Esophagus muscularis mucosa (tissue), 4 donors: ENCODE measurements at places on chromosomes 12 and 14. TPM values are rescaled to one million over a fixed set of nuclear protein-coding genes. Genes with fewer than 3 reads are reported as not detected.
A peak's percentile ranks its signal among the peaks of the same experiment; 100 is the strongest.

GRCh38 chr14:79298373-79298772 lies 912.9 kb downstream of the DIO2 start:
- peaks cover 61% of the 10 kb centered on the region for H3K4me1 ChIP-seq
- H3K36me3 ChIP-seq: no peaks in the 10 kb centered on the region
- no peak overlapping the region for H3K27ac ChIP-seq
- DNase-seq: no peak

DNA sequence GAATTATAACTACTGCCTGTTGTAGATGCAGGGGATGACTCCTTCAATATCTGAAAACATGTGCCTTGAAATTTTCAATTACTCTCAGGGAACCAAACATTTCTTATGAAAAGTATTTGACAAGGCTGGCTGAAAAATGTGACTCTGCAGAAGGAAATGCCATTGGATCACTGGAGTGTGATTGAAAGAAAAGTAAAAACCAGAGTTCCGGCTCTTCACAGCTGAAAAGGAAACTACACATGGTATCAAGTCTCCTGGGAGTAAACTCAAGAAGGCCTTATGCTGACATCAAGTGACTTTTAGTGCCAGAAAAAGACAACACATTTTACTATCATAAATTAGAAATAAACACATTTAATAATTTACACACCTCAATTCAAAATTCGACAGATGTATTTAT lies 693.0 kb downstream of the LRFN5 start:
- no peaks in the 10 kb centered on the region for H3K4me1 ChIP-seq
- no peaks in the 10 kb centered on the region for H3K36me3 ChIP-seq
- no peak overlapping the region for H3K4me3 ChIP-seq
- no peaks in the 10 kb centered on the region for H3K27me3 ChIP-seq
- no peak overlapping the region for H3K27ac ChIP-seq
- no peak for DNase-seq

DNA sequence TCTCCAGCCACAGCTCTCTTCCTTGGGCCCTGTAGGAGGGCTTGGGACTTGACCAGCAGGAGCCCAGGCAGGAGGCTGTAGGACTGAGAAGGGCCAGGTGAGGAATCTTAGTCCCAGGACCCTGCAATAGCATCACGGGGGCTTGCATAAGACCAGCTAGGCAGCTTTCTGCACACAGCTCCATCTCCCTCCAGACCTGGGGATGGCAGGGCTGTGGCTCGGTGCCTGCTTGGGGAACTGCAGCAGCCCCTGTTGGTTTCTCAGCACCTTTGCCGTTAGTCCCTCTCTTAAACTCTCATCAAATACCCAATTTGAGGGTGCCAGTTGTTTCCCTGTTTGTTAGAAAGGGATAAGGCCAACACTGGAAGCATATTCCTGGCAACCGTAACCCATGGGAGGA lies 14.3 kb downstream of the DIO3 start:
- H3K27me3 ChIP-seq: peaks cover 4% of the 10 kb centered on the region
- DNase-seq: no peak
- H3K4me3 ChIP-seq: no peak overlapping the region
- no peaks in the 10 kb centered on the region for H3K4me1 ChIP-seq
- no peak overlapping the region for H3K27ac ChIP-seq

DNA sequence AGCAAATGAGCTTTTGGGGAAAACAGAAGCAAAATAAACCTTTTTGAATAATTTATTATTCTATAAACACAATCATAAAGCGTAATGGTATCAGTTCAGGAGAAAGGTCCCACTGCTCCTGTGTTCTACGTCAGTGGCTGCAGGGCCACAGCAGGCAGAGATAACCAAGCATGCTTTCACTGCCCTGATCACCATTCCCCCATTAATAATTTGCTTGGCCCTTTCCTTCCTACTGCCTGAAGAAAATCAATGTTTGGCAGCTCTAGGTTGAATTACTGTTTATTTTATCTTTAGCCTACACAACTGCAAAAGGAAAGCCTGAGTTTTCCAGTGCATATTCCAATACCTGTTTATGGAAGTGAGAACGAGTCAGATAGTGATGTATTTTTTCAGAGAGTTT lies 369.9 kb downstream of the DIO2 start:
- no peak for DNase-seq
- no peaks in the 10 kb centered on the region for H3K27me3 ChIP-seq
- no peak overlapping the region for H3K4me3 ChIP-seq
- H3K36me3 ChIP-seq: no peaks in the 10 kb centered on the region
- no peak overlapping the region for H3K27ac ChIP-seq

- DNase-seq: peak; percentile 77
- peaks cover 30% of the 10 kb centered on the region for H3K4me1 ChIP-seq
- H3K4me3 ChIP-seq: no peak overlapping the region
- no peaks in the 10 kb centered on the region for H3K36me3 ChIP-seq
- peaks cover 88% of the 10 kb centered on the region for H3K27me3 ChIP-seq
- no peak overlapping the region for H3K27ac ChIP-seq
Observed at GRCh38 chr14:36522347-36522971, 2.4 kb upstream of the NKX2-1 start.

GRCh38 chr12:126432780-126433179 lies 1367.5 kb downstream of the AACS start:
- no peaks in the 10 kb centered on the region for H3K4me1 ChIP-seq
- H3K27me3 ChIP-seq: no peaks in the 10 kb centered on the region
- H3K4me3 ChIP-seq: no peak overlapping the region
- H3K36me3 ChIP-seq: no peaks in the 10 kb centered on the region

GRCh38 chr12:103505371-103506236 lies 9.8 kb upstream of the C12orf42 start:
- H3K27me3 ChIP-seq: no peaks in the 10 kb centered on the region
- no peak overlapping the region for H3K4me3 ChIP-seq
- H3K36me3 ChIP-seq: no peaks in the 10 kb centered on the region
- no peaks in the 10 kb centered on the region for H3K4me1 ChIP-seq
- H3K27ac ChIP-seq: no peak overlapping the region

DNA sequence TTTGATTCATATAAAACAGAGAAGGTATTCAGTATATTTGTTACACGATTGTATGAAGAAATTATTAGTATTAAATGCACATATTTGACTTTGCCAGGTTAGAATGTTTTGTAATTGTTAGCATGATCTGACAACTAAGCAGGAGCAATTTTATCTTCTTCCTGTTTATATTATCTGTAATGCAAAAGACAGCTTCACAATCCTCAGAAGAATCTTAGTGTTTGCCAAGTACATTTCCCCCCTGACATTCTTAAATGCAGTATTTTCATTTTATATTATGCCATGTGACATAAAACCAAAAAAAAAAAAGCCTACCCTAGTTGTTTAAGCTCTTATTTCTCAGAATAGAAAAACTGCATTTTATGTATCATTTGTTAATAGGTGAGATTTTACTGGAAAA lies 469.4 kb downstream of the FOXG1 start:
- H3K27me3 ChIP-seq: no peaks in the 10 kb centered on the region
- H3K36me3 ChIP-seq: no peaks in the 10 kb centered on the region
- no peak for DNase-seq
- no peak overlapping the region for H3K4me3 ChIP-seq
- H3K4me1 ChIP-seq: no peaks in the 10 kb centered on the region
- H3K27ac ChIP-seq: no peak overlapping the region

- H3K27me3 ChIP-seq: peaks cover 52% of the 10 kb centered on the region
- no peak for DNase-seq
- peaks cover 53% of the 10 kb centered on the region for H3K4me1 ChIP-seq
Observed at GRCh38 chr12:57243521-57244311, 7.3 kb downstream of the STAC3 start.

GRCh38 chr14:104161602-104162367 lies 23.4 kb downstream of the KIF26A start:
- H3K36me3 ChIP-seq: peaks cover 11% of the 10 kb centered on the region
- no peak overlapping the region for H3K4me3 ChIP-seq
- no peaks in the 10 kb centered on the region for H3K4me1 ChIP-seq
- no peak for DNase-seq
- no peaks in the 10 kb centered on the region for H3K27me3 ChIP-seq

DNA sequence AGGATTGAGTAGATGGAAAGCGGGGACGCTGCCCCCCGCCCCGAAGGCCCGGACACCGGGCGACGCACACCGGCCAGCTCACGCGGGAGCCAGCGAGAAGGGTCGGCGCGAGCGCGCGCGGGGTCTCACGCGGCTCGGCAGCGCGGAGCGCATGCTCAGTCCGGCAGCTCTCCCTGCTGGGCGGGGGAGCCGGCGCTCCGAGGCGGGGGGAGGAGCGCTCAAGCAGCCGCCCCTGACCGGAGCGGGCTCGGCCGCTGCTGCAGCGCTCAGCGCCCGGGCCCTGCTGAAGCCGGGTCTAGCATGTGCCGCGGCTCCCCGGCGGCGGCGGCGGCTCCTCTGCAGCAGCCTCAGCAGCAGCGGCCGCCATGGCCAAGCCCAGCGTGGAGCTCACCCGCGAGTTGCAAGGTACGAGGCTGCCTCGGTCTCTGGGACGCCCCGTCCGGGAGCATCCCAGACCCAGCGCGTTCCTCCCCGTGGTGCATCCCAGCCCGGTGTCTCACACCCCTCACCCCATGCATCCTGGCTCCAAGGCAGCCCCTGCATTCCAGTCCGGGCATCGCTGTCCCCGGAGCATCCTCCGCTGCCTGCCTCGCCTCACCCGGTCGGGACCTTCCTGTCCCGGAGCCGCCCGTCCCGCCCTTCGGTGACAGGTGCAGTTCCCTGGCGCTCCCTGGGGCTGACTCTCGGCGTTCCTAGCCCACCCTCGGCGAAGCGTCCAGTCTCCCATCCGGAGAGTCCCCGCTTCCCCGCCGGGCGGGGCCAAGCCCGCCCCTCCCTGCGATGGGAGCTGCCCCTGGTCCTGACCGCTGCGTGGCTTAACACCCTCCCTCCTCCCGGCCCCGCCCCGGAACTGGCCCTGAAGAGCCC lies at the start of gene CARMIL3:
Gene CARMIL3 (plus strand): TSS at position 221 of the 867 bp plus-strand sequence. CDS start 145 bp downstream, at position 366.
- DNase-seq: no peak
- peak within 1 kb of the TSS; percentile 59 for H3K4me3 ChIP-seq
- H3K27me3 ChIP-seq: no peaks in the 10 kb centered on the region
- H3K27ac ChIP-seq: peak within 1 kb of the TSS; percentile 66
- peaks cover 18% of the 10 kb centered on the region for H3K4me1 ChIP-seq

- H3K27me3 ChIP-seq: no peaks in the 10 kb centered on the region
- peaks cover 9% of the 10 kb centered on the region for H3K4me1 ChIP-seq
- H3K36me3 ChIP-seq: no peaks in the 10 kb centered on the region
- no peak overlapping the region for H3K4me3 ChIP-seq
- no peak overlapping the region for H3K27ac ChIP-seq
- no peak for DNase-seq
Observed at GRCh38 chr14:51081209-51081608, 13.7 kb downstream of the TRIM9 start.

DNA sequence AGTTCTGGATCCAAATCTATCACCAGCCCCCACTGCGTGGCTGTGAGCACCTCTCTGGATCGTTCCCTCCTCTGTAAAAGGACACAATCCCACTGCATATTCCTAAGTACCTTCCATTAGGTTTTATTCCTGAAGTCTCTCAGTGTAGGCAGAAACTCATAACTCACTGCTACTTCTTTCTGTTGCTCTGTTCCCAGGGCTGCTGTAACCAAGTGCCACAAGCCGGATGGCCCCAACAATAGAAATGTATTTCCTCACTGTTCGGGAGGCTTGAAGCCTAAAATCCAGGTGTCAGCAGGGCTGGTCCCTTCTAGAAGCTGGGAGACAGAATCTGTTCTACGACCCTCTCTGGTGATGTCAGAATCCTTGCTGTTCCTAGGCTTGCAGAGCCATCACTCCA lies 24.9 kb downstream of the FOXN3 start:
- no peaks in the 10 kb centered on the region for H3K27me3 ChIP-seq
- H3K36me3 ChIP-seq: no peaks in the 10 kb centered on the region
- no peak for DNase-seq
- H3K27ac ChIP-seq: peak overlapping the region; percentile 61
- H3K4me1 ChIP-seq: peaks cover 87% of the 10 kb centered on the region

DNA sequence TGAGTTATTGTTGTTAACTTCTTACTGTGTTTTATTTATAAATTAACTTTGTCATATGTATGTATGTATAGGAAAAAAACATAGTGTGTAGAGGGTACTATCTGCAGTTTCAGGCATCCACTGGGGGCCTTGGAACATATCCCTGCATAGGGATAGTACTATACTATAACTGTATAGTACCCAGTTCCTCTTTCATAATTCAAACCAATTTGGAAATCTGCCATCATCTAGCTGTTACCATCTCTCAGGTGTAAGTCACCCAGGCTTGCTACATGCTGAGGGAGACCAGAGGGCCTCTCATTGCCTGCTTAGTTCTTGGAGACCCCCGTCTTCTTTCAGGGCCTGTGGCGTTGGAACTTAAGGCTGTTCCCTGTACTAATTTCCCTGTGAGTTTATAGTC lies 12.9 kb upstream of the DCD start:
- H3K4me3 ChIP-seq: no peak overlapping the region
- no peaks in the 10 kb centered on the region for H3K27me3 ChIP-seq
- no peaks in the 10 kb centered on the region for H3K4me1 ChIP-seq
- no peak for DNase-seq
- H3K27ac ChIP-seq: no peak overlapping the region
- H3K36me3 ChIP-seq: no peaks in the 10 kb centered on the region

- no peaks in the 10 kb centered on the region for H3K36me3 ChIP-seq
- H3K27me3 ChIP-seq: no peaks in the 10 kb centered on the region
- H3K4me1 ChIP-seq: no peaks in the 10 kb centered on the region
- no peak for DNase-seq
- no peak overlapping the region for H3K27ac ChIP-seq
Observed at GRCh38 chr14:47154276-47154797, 502.8 kb upstream of the RPL10L start.

GRCh38 chr12:31872831-31873604 lies 86.2 kb upstream of the RESF1 start:
- H3K4me3 ChIP-seq: no peak overlapping the region
- no peaks in the 10 kb centered on the region for H3K4me1 ChIP-seq
- DNase-seq: no peak
- H3K27ac ChIP-seq: no peak overlapping the region

GRCh38 chr12:48189331-48190125 lies 6.1 kb downstream of the CCDC184 start:
- H3K27ac ChIP-seq: no peak overlapping the region
- H3K4me1 ChIP-seq: peaks cover 4% of the 10 kb centered on the region
- H3K27me3 ChIP-seq: peaks cover 2% of the 10 kb centered on the region
- DNase-seq: peak; percentile 92

DNA sequence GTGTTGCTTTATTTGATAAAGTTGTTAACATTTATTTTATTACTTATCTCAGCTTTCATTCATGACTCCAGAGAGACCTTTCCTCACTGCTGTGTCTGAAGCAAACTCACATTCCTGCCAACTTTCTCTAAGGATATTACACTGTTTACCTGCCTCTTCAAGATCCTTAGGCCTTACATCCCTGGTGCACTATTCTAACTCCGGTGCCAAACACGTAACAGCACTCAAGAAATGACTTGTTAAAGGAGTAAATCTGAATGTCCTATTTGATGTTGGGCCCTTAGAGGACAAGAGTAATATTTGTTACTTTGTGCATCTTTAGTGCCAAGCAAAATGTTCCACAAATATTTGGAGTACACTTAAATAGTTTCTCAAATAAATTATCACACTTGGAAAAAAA lies 324.1 kb upstream of the FLRT2 start:
- no peak overlapping the region for H3K4me3 ChIP-seq
- no peaks in the 10 kb centered on the region for H3K36me3 ChIP-seq
- no peaks in the 10 kb centered on the region for H3K27me3 ChIP-seq
- no peak for DNase-seq
- no peak overlapping the region for H3K27ac ChIP-seq

- peaks cover 10% of the 10 kb centered on the region for H3K4me1 ChIP-seq
- no peak for DNase-seq
- no peaks in the 10 kb centered on the region for H3K27me3 ChIP-seq
- no peak overlapping the region for H3K27ac ChIP-seq
- no peak overlapping the region for H3K4me3 ChIP-seq
- no peaks in the 10 kb centered on the region for H3K36me3 ChIP-seq
Observed at GRCh38 chr12:22982635-22983034, 357.7 kb downstream of the ETNK1 start.

Gene CRIP1
- total RNA-seq: 110 TPM

Gene IFNG-AS1
- not detected for total RNA-seq

Gene NRIP2
- total RNA-seq: 9.7 TPM

Gene WNT1
- not detected for total RNA-seq

Gene TAS2R50
- 0.99 TPM for total RNA-seq

Gene SERPINA9
- not detected for total RNA-seq

Gene DPPA3
- total RNA-seq: not detected
